T-helper 1 cell (primary cell): ENCODE measurements at places on chromosomes 1 and 21.

DNA sequence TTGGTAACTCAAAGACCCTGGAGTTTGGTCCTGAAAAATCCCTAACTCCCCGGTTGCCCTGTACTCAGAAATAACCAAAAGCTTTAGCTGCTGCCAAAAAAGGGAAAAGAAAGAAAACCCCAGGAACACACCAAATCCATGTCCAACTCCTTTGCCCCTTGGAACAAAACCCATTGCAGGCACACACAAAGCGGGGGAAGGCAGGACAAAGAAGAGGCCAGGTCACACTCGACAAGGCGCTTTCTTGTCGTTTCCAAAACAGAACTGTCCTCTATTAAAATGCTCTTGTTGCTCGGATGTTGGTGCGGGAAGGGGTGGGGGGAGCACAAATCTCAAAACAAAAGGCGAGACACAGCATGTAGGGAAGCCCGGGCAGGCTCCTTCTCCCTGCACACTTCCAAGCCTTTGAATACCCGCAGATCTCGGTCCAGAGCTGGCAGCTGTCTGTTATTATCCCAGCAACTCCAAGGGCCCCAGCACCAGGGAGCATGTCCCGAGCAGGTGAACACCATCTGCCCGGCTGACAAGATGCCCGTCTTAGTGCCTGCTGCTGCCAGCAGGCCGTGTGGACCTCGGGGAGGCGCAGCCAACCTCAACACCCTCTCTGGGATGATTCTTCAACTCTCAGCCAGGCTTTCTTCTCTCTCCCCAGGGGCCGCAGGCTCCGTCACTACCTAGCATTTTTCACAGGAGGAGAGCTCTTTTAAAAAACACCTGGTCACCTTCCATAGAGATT is 96.4 kb downstream of the SSBP3 start:
- DNase-seq = no peak

GRCh38 chr21:25280061-25280460 is 327.2 kb downstream of the MRPL39 start:
- no peak for DNase-seq

GRCh38 chr21:42229676-42230075 is 10.7 kb downstream of the ABCG1 start:
- DNase-seq = no peak

DNA sequence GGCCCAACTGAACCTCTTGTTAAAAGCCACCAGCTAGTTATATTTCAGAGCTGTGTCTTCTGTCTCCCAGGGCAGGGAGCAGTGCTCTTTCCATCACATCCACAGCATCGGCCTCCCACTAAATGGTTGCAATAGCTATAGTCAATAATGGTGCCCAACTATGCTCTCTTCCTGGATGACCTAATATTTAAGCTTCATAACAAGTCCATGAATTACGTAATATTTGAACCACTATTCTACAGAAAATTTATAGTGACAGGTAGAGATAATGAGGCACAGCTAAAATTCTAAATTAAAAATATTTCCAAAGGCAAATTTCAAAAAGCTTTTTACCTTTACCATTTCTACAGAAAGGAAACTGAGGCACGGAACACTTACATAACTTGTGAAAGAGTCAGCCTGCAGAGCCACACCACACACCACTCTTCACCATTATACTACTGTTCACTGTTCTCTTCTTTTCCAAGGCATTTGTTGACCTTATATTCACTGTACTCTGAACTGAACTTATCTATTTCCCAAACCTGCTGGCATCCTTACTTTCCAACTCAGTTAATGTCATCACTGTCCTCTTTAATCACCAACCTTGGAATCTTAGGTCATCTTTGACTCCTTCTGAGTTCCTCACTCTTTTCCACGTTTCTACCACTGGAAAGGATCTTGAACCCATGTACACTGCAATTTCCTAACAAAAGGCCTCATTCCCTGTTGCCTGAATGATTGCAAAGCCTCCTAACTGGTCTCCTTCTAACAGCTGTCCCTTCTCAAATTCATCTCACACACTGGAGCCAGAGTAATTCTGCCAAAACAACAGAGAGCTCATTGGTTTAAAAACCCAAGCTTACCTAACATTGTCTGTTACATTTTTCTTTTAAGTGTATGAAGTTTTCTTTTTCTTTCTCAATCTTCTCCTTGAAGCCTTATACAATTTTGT is 85.5 kb downstream of the DDAH1 start:
- no peak for DNase-seq

- no peak for DNase-seq
These were observed 156.3 kb downstream of the CLIC6 start for GRCh38 chr21:34825101-34825500.

- no peak for DNase-seq
These were observed 21.3 kb upstream of the RUNX1 start for GRCh38 chr21:35070436-35070835.

DNA sequence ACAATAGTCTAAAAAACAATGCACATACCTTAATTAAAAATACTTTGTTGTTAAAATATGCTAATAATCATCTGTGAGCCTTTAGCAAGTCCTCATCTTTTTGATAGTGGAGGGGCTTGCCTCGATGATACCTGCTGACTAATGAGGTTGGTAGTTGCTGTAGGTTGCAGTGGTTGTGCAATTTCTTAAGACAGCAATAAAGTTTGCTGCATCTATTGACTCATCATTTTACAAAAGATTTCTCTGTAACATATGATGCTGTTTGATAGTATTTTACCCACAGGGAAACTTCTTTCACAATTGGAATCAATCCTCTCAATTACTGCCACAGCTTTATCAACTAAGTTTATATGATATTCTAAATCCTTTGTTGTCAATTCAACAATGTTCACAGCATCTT is 7.6 kb downstream of the C1orf87 start:
- DNase-seq = no peak

GRCh38 chr21:25809013-25809412 is 74.2 kb downstream of the GABPA start:
- DNase-seq = no peak

- DNase-seq = no peak
These were observed 106.5 kb upstream of the ACTL8 start for GRCh38 chr1:17648457-17649145.

- no peak for DNase-seq
These were observed 631 bp upstream of the KRTAP10-9 start for GRCh38 chr21:44626262-44626661.

DNA sequence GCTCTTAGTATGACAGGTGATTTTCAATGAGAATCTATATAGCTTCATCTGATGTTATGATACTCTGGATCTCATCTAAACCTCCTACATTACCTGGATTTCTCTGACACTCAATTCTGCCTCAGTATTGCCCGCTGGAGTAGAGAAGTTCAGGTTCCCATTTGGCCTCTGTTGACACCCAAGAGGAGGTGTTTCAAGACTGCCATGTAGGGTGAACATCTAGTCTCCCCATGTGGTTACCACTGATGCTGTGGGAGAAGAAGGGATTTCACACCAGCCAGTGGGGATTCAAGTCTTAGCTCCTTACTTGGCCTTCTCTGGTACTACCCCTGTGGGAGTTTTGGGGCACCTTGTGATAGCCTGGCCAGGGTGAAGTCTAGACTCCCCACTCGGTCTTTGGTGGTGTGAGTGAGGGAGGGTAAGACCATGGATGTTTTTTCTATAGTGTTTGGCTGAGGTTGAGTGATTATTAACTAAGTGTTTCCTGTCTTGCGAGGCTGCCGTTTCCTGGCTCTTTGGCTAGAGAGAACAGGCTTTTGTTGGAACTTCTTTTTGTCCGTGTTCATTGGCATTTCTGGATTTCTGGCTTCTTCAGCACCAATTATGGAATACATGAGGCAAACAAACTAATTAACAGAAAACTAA is 90.7 kb downstream of the RHOU start:
- no peak for DNase-seq

DNA sequence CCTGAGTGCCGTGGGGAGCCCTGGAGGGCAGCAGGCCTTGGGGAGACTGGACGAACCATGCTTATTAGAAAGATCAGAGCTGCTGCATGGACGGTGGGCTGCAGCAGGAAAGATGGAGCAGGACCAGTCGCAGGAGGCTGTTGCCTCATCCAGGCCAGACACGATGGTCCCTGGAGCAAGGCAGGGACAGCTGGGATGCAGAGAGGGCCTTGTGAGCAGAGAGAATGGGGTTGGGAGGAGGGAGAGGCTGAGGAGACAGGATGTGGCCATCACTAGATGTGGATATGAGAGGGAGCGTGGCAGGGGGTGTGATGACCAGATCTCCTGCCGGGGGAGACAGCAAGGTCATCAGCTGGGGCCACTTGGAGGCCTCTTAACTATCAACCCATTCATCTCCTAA is 727.6 kb downstream of the PTPRU start:
- no peak for DNase-seq

- DNase-seq = no peak
These were observed 366.3 kb upstream of the ESRRG start for GRCh38 chr1:217089361-217090014.

- DNase-seq = no peak
These were observed 97.8 kb downstream of the KCNT2 start for GRCh38 chr1:196510451-196510850.

- no peak for DNase-seq
These were observed 6.7 kb upstream of the SH2D5 start for GRCh38 chr1:20739225-20739624.

DNA sequence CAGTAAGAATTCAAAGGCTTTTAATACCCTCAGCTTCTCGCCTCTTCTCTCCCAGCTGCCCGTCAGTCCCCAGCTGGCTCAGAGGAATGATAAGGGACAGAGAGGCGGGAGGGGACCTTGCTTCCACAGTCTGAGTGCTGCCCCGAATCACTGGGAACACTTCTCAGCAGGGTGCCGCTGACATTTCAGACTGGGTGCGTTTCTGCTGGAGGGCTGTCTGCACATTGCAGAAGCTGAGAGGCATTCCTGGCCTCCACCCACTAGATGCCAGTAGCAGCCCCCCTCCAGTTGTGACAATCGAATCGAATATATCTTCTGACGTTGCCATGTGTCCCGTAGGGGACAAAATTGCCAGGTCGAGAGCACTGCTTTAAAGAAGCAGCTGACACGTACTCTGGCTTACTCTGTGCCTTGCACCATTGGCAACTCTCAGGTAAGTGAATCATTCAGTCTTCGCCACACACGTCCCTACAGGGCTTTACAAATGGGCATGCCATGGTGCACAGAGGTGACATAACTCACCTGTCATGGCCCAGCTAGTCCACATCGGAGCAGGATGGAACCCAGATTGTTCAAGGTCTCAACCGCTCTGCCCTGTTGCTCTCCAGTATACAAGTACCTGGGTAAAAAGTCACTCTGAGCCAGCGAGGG is 23.9 kb downstream of the CTNNBIP1 start:
- DNase-seq = no peak

- DNase-seq = no peak
These were observed 18.9 kb upstream of the IL20 start for GRCh38 chr1:206846487-206846886.
